ENCODE measurements at places on chromosomes 4 and X.

GRCh38 chr4:70556856-70557255 lies 35.2 kb upstream of the AMBN start:
- DNase-seq: no peak

DNA sequence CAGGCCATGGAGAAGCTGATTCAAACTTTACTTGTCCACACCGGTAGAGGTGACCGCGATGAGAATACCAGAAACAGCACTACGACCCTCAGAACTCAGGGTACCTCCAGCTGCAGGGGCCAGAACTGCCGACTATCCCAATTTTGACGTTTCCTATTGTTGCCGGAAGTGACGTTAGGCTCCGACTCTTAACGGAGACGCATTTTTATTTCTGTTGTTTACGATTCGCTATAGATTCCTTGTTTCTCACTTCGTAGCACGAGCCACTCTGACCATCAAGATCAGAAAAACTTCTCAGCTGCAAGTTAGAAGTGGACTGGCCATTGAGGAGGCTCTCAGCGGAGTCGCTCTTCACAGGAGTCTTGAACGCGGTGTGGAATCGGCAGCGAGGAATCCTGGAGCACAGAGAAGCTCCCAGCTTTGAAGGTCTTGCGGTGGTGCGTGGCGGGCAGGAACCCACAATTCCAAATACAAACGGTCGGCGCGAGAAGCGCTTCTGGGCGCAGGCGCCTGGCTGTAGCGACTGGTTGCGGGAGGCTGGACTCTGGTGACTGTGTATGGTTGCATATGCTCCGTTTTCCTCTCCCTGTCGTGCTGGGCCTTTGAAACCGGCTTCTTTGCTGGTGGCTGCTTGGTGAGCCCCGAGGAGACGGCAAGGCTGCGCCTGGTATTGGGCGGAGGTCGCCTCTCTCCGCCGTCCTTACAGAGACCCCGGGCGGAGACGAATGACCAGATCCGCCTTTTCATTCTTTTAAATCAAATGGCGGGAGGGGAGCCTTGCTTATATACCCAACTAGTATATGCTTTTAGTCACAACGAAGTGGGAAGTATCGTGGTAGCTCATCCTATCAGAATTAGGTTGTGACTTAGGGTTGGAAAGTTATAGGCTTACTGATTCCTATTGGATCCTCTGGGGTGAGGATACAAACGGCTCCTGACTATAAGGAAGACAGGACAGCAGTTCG lies at the start of the genes CEP44 and FBXO8:
Gene CEP44, plus strand, starts transcription at position 405 of the 965 bp plus-strand sequence. CDS start 15,211 bp downstream, outside the sequence.
Gene FBXO8, minus strand, starts transcription at position 161 of the 965 bp plus-strand sequence. CDS start 20,575 bp downstream, outside the sequence.
- peak; percentile 88 for DNase-seq

GRCh38 chr4:26337612-26338011 lies 16.8 kb downstream of the RBPJ start:
- DNase-seq: no peak

DNA sequence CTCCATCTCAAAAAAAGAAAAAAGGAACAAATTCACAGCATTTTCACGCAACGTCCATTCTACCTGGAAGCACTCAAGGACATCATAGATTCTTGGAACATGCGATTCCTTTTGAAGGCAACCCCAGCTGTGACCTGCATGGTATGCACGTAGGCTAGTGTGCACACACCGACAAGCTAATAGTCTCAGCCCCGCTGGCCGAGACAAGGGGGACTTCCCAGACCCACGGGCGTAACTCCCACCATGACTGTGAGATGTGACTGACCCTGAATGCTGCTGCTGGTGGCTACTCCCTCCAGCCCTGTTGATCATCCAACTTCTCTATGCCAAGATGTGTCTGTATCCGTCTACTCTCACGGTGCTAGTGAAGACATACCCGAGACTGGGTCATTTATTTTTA lies 78.3 kb downstream of the CRLF2 start:
- DNase-seq: peak; percentile 32

GRCh38 chr4:54367059-54367458 lies 138.0 kb downstream of the PDGFRA start:
- no peak for DNase-seq

DNA sequence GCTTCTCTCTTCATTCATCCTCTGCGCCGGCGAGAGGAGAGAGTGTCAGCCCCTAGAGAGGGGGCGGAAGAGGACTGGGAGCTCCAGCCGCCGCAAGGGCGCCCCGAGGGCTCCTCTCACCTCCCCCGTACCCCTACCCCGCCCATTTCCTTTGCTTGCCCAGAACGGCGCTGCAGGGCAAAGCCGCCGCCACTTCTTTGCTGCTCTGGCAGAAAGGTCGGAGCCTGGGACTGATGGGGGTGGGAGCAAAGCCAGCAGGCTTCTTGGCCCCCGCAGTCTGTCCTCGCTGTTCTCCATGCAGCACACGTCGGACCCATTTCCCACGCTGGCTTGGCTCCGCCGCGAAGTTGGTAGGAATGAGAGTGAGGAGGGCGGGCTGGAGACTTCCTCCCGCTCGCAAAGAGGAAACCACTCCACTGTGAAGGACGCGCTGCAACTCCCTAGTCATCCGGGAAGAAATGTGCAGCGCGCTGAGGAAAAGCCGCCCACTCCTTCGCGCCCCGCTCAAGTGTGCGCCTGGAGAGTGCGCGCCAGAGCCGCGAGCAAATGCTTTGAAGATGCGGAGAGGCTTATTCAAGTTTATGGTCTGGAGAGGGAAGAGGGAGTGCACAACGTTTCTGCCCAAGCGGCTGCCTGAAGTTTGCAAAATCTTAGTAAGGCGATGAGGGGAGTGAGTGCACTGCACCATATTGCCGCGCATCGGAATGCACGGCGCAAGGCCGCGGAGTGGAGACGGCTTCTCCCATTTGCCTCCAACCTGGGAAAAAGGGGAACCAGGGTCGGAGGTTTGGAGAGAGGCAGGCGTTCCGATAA lies 2.8 kb upstream of the PCDH7 start:
- DNase-seq: peak; percentile 84

DNA sequence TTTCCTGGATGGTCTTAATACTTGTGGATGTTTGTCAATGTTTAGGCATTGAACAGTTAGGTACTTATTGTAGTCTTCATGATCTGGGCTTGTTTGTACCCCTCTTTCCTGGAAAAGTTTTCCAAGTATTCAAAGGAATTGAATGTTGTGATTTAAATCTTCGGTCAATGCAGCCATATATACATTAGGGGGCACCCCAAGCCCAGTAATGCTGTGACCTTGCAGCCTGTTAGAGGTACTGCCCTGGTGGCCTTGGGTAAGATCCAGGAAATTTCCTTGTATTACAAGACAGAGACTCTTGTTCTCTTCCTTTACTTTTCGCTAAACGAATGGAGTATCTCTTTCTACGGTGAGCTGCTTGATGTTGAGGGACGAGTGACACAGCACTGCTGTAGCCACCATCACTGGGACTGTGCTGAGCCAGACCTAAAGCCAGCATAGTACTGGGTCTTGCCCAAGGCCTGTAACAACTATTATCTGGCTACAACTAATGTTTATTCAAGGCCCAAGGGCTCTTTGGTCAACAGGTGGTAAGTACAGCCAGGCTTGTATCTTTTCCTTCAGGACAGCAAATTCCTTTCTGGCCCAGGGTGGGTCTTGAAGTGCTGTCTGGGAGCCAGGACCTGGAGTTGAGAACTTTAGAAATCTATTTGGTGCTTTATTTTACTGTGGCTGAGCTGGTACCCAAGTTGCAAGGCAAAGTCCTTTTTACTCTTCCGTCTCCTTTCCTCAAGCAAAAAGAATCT lies 118.3 kb upstream of the ATOH1 start:
- peak; percentile 49 for DNase-seq

GRCh38 chr4:2094545-2094944 lies 35.4 kb downstream of the NAT8L start:
- no peak for DNase-seq

- no peak for DNase-seq
Observed at GRCh38 chr4:100754751-100755150, 236.9 kb upstream of the EMCN start.

- DNase-seq: no peak
Observed at GRCh38 chr4:6058531-6059374, 40.5 kb upstream of the C4orf50 start.

- DNase-seq: no peak
Observed at GRCh38 chr4:56245547-56246232, 141.6 kb downstream of the AASDH start.

GRCh38 chr4:52585379-52585778 lies 73.7 kb downstream of the USP46 start:
- no peak for DNase-seq

DNA sequence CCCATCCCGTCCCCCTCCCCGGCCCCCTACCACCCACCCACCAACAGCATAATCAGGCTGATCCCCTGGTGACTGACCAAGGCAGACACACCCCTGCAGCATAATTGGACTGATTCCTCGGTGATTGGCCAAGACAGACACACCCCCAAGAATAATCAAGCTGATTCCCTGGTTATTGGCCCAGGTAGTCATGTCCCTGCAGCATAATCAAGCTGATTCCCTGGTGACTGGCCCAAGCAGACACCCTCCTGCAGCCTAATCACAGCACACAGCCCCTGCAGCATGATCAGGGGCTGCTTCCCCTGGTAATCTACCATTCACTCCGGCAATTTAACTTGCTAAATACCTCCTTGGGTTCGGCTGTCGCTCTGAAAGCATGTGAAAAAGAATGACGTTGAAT lies 47.5 kb upstream of the STS start:
- DNase-seq: no peak

DNA sequence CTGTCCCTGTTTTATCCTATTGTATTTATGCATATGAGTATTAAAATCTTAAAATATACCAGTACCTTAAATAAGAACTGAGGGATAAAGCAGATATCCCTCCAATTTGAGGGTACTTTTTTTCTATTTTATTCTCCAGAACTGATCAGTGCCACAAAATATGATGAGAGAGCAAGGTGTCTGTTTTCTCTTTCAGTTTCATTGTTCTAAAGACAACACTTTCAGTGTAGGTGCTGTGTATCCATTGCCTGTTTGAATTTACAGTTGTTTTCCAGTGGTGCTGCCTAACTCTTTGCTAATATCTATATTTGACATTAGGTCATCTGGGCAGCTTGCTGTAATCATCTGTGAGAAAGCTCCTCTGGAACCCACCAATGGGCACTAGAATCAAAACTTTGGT lies 394.7 kb downstream of the IL1RAPL1 start:
- no peak for DNase-seq

- DNase-seq: no peak
Observed at GRCh38 chr4:34009951-34010350, 2234.4 kb downstream of the ARAP2 start.

- no peak for DNase-seq
Observed at GRCh38 chrX:140318296-140318695, 186.6 kb downstream of the SOX3 start.

DNA sequence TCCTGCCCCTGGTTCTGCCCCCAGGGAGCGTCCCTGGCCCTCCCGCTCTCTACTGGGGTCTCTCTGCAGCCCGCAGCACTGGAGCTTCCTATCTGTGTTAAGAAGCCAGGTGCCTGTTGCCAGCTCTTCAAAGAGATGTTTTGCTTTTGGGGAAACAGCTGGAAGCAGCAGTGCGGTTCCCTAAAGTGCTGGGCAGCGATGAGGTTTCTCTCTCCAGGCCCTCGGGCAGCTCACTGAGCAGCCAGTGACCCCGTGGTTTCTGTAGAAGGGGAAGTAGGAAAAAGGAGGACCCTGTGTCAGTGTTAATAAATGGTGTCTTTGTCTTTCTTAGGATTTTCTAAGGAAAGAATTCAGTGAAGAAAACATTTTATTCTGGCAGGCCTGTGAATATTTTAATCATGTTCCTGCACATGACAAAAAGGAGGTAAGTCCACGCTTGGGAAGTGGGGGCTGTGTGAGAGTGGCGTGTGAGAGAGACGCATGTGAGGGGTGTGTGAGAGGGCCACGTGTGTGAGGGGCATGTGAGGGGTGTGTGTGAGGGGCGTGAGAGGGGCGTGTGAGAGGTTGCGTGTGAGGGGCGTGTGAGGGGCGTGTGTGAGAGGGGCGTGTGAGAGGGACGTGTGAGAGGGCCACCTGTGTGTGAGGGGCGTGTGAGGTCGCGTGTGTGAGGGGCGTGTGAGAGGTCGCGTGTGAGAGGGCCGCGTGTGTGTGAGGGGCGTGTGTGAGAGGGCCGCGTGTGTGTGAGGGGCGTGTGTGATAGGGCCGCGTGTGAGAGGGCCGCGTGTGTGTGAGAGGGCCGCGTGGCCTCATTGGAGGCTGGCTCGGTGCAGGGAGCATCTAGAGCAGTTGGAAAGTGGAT lies 27.1 kb upstream of the HGFAC start:
- DNase-seq: no peak

DNA sequence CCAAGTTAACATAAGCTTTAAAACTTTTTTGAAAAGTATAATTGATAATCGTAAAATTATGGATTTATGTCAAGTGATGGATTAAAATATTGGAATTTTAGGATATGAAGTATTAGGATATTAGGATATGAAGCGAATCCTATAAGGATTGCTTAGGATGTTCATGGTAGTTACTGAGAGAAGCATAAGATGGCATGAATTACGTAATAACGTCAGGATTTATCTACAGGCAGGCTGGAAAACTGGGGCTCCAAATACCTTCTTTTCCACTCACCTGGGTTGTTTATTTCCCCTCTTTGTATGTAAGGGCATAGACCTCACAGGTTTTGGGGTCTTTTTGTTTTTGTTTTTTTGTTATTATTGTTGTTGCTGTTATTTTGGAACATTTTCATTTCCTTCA lies 65.2 kb upstream of the TMEM33 start:
- no peak for DNase-seq

DNA sequence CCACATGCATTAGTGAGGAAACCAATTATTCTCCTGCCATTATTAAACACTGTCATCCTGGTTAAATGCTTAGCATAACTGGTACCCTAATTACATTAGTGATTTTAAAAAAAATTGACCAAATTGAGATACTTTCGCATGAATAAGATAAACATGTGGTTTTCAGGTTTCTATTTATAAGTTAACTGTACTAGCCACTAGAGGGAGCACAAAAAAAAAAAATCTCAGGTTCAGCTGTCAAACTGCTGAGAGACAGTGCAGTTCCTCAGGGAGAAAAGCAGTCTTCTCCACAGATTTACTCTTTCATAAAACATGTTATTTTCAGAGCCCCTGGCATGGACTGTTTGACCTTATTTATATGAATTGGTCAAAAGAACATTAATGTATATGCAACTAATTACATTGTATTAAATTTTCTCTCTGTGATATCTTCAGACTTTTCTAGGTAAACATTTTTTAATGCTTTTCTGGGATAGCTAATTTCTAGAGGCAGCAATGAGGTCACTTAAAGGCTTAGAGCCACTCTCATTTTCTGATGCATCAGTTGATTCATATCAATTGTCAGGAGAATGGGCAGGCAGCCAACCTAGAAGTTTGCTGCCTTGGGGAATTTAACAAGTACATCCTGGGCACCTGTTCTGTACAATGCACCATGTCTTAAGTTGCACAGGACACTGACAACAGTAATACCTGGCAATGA lies 167.5 kb downstream of the CDS1 start:
- no peak for DNase-seq

- no peak for DNase-seq
Observed at GRCh38 chr4:188647820-188648370, 508.7 kb downstream of the TRIML1 start.

DNA sequence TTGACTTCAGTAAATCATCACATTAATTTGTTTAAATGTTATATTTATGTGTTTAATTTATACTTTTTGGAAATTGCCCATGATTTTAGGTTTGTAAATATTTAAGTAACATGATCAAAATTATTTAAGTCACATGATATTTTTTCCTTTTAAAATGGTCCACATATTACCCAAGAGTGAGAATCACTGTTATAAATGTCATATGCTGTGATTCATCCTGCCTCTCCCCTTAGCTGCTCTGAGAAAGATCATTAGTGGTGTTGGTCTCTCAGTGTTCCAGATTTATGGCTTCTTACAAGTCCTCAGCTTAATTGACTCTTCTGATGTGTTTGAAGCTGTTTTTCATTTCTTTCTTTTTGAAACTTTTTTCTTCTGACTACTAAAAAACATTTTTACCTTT lies 70.1 kb downstream of the SPANXN4 start:
- DNase-seq: no peak

All from ecto neural progenitor cell (in vitro differentiated cells).